A549 (cell line): ENCODE measurements at places on chromosomes 1 and 21. TPM values are rescaled to one million over a fixed set of nuclear protein-coding genes. Genes with fewer than 3 reads are reported as not detected.

ANKRD65 gene
- polyA plus RNA-seq = 0.05 TPM in 1 of 3 replicates, not detected in the others

MAST2 gene
- polyA plus RNA-seq = 16.8 to 20.5 TPM (median 18.5 TPM) in 3 replicates

ACTL8 gene
- polyA plus RNA-seq = 1.0 to 1.5 TPM (median 1.3 TPM) in 3 replicates

LMX1A gene
- not detected in 3 replicates for polyA plus RNA-seq

CLCA4 gene
- not detected in 3 replicates for polyA plus RNA-seq

CFHR2 gene
- not detected in 3 replicates for polyA plus RNA-seq

CDC20 gene
- polyA plus RNA-seq = 106 to 141 TPM (median 116 TPM) in 3 replicates

PCSK9 gene
- polyA plus RNA-seq = 2.7 to 7.3 TPM (median 4.9 TPM) in 3 replicates

CACNA1S gene
- not detected in 3 replicates for polyA plus RNA-seq

SELL gene
- polyA plus RNA-seq = 0.10 to 0.39 TPM (median 0.20 TPM) in 3 replicates

ADORA1 gene
- 0.94 to 2.4 TPM (median 1.8 TPM) in 3 replicates for polyA plus RNA-seq

PLEKHN1 gene
- 3.2 to 3.6 TPM (median 3.4 TPM) in 3 replicates for polyA plus RNA-seq

WNT3A gene
- not detected in 3 replicates for polyA plus RNA-seq

UTS2 gene
- polyA plus RNA-seq = not detected in 3 replicates

TFF1 gene
- polyA plus RNA-seq = 0.64 to 1.4 TPM (median 1.0 TPM) in 3 replicates

ACOT7 gene
- 46.1 to 53.6 TPM (median 48.0 TPM) in 3 replicates for polyA plus RNA-seq

PTCH2 gene
- 0.22 to 0.32 TPM (median 0.25 TPM) in 3 replicates for polyA plus RNA-seq
